ENCODE measurements at places on chromosomes 11 and 22. TPM values are rescaled to one million over a fixed set of nuclear protein-coding genes. Genes with fewer than 3 reads are reported as not detected.

The CD81 gene
- total RNA-seq: 145 TPM

DNA sequence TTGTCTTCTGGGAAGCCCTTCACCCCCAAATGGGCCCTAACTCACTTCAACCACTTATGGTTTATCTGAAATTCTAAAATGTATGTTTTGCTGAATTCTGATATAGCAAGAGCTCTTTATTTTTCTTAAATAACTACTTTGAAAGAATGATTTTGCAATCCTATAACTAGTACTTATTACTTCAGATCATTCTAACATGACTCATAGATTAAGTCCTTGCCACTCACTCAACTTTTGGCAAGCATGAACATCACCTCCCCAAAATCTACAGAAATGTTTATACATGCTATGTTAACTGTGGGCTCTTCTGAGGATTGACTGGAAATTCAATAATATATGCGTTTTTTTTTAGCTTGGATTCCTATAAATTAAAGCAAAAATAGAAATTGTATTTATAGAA, 367.4 kb upstream of the FAT3 start:
- H3K27me3 ChIP-seq: no peaks in the 10 kb centered on the region
- H3K4me1 ChIP-seq: no peaks in the 10 kb centered on the region

DNA sequence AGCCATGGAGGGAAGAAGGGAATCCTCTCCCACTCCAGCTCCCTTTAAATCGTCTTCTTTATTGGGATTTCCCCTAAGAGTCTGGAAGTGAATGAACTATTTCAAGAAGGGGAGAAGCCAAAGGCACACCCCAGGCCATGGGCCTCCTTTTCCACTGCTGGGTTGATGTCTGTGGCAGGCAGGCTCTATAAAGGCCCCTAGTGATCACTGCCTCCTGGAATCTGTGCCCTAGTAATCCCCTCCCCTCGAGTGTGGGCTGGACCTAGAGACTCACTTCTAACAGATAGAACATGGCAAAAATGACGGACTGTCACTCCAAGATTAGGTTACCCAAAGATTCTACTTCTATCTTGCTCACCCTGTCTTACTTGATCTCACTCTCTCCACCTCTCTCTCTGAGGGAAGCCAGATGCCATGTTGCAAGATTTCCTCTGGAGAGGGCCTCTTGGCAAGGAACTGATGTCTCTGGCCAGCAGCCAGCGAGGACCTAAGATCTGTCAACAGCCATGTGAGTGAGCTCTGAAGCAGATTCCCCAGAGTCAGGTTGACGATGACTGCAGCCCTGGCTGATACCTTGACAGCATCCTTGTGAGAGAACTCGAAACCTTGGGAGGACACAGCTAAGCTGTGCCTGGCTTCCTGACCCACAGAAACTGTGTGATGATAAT, 444.8 kb downstream of the SOX6 start:
- H3K4me3 ChIP-seq: no peak overlapping the region
- no peak for DNase-seq
- no peaks in the 10 kb centered on the region for H3K4me1 ChIP-seq
- H3K27me3 ChIP-seq: no peaks in the 10 kb centered on the region

The MMP1 gene
- not detected for total RNA-seq

The OR2AT4 gene
- total RNA-seq: not detected

The TMEM126B gene
- total RNA-seq: 62.7 TPM

- H3K4me3 ChIP-seq: no peak overlapping the region
- peaks cover 10% of the 10 kb centered on the region for H3K4me1 ChIP-seq
- DNase-seq: no peak
- H3K36me3 ChIP-seq: peaks cover 9% of the 10 kb centered on the region
- no peak overlapping the region for H3K27ac ChIP-seq
Measured at GRCh38 chr11:223884-224283, 12.3 kb downstream of the SIRT3 start.

The CADM1 gene
- total RNA-seq: 0.91 TPM

Data from activated CD4-positive, alpha-beta T cell treated with anti-CD3 and anti-CD28 coated beads for 36 hours (primary cell).